Stimulated activated CD4-positive, alpha-beta T cell treated with anti-CD3 and anti-CD28 coated beads, TNF-alpha, amount 100 ng/mL, for 24 hours (primary cell): ENCODE measurements at places on chromosomes 1 and 21.

DNA sequence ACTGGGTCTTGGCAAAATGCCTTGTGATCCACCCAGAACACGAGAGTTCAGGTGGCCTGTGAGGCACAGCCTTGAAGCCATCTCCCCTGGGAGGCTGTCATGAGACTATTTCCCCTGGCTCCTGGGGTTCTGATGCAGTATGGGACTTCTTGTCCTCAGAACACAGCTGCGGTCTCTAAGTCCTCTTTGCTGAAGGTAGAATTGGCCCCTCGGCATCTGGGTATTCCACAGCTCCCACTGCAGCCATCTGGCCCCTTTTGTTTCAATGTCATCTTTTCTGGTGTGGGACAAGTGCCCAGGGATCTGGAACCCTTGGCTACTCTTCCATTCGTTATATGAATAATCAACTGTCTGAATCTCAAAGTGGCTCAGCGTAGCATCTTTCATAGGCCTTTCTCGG lies 17.0 kb upstream of the LY9 start:
- DNase-seq, result no peak

DNA sequence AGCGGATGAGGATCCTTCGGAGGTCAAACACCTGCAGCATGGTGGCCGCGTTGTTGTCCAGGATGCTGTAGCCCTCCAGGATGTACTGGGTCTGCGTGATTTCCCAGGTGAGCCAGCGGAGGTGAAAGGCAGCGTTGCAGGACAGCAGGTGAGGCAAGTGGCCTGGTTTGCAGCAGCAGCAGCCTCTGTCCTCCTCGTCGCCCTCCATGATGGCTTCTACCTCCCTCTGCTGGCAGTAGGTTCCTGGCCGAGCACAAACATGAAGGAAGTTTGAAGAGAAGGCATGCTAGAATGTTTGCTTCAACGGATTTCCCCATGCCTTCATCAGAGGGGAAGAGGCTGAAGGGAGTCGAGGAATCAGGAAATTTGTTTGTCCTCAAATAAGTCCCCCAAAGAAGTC lies 74.7 kb downstream of the NTPCR start:
- DNase-seq, result no peak

- no peak for DNase-seq
Observed at GRCh38 chr1:91550961-91551360, 50.3 kb downstream of the CDC7 start.

- DNase-seq, result no peak
Observed at GRCh38 chr1:152972196-152972886, 1.9 kb downstream of the SPRR4 start.

DNA sequence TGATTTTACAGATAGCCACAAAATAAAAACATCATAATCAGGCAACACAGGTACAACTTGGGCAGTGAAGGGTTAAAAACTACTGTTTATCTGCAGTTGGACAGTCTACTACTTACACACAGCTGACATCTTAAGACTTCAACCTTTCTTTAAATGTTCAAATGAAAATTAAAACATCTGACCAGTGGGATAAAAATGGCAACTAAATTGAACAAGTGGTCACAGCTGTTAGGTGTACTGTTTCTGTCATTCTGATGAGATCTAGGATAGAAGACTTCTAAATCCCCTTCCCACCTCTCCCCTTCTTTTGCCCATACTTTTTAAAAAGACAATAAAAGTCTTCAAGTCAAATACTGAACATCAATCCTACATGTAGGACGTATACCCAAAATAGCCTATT lies 56.2 kb downstream of the ENAH start:
- DNase-seq, result no peak

- no peak for DNase-seq
Observed at GRCh38 chr1:247638011-247638410, 32.6 kb downstream of the OR2G3 start.

GRCh38 chr21:31666445-31667010 lies 7.0 kb downstream of the SOD1 start:
- DNase-seq, result no peak

GRCh38 chr1:903305-903704 lies 20.4 kb upstream of the SAMD11 start:
- DNase-seq, result no peak

GRCh38 chr1:57319165-57319564 lies 104.7 kb downstream of the DAB1 start:
- DNase-seq, result no peak

GRCh38 chr1:242754926-242755325 lies 230.4 kb upstream of the PLD5 start:
- no peak for DNase-seq

DNA sequence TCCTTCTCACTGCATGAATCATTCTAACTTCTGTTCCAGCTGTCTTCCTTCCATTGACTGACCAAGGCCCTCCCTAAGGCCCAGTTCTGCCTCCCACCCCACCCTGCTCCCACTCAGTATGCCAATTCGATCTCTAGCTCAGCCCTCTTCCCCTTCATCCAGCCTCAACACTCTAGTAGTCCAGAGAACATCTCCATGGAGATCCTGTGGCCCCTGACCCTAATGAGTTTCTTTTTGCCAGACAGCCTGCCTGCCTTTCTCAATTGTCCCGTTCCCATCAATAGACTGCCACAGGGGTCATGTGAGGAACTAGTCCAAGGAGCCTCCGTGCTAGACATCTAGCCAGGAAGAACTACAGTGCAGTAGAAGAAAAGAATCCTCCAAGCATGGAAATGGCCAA lies 26.4 kb downstream of the RRAGC start:
- no peak for DNase-seq

GRCh38 chr1:17084787-17085186 lies 31.0 kb upstream of the SDHB start:
- DNase-seq, result no peak

DNA sequence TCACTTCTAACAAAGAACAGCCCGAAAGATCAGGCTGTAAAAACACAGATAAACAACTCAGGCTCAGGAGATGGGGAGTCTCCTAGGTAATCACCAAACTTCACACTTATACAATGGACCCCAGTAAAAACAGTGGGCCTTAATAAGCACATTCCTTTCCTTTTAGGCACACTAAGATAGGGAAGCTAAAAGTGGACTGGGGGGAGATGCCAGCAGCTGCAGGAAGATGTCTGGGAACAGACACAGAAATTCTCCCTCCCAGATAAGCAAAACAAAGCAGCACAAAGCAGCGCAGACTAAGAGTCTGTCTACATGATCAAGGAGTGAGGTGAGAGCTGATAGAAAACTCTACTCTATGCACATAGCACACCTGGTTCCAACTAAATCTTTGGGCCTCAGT lies 29.0 kb upstream of the CTBS start:
- DNase-seq, result no peak

DNA sequence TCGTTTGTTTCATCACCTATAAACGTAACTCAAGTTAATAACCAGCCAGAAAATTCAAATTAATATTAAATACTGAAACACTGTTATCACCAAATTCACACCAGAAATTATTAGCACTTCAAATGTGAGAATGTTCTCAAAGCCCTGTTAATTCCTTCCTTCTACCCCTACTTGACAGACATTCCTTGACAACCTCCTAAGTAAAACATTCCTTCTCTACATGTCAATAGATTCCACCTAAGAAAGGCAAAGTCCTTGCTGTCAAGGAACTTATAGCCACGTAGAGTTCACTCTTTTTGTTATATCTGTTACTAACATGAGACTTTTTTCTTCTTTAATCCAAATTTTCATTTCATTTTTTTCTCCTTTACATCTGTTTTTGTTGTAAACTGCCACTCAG lies 441.5 kb downstream of the SMYD3 start:
- no peak for DNase-seq

- DNase-seq, result no peak
Observed at GRCh38 chr1:25096307-25097150, 135.8 kb downstream of the SYF2 start.

DNA sequence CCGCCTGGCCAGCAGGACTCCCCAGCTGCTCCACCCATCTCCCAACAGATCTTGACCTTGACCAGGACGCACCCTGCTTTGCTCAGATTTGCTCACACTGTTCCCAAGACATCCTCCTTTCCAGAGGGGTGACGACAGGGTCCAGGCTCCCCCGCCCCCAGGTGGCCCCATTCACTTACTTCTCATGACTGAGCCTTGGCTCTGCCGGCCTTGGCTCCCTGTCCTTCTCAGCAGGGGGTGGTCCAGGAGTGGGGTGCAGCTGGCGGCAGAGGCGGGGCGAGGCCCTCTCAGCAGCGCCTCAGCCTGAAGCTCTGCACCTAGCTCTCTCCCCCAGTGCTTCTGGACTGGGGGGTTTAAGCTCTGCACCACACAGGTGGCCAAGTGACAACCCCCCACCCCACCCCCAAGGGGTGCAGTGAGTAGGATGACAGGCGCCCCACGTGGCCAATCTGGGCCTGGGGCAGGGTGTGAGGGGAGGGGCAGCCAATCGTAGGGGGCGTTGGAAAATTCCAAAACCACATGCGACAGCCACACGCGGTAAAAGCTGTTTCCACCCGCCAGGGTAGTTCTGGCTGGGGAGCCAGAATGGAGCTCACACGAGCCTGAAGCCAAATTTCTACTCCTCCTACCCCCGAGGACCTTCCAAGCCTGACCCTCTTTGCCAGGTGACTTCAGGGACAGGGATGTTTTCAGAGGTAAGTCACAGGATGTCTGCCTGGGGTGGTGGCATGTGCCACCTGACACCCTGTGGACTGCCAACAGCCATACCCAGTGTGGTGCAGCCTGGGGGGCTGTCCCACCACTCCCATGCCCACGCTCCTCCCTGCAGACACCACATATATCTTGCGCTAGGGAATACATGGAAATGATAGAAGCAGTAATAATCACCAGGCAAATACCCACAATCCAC lies 5.6 kb downstream of the RORC start:
- DNase-seq, result peak; percentile 47

GRCh38 chr1:229562686-229563085 lies 4.2 kb upstream of the ABCB10 start:
- DNase-seq, result no peak

DNA sequence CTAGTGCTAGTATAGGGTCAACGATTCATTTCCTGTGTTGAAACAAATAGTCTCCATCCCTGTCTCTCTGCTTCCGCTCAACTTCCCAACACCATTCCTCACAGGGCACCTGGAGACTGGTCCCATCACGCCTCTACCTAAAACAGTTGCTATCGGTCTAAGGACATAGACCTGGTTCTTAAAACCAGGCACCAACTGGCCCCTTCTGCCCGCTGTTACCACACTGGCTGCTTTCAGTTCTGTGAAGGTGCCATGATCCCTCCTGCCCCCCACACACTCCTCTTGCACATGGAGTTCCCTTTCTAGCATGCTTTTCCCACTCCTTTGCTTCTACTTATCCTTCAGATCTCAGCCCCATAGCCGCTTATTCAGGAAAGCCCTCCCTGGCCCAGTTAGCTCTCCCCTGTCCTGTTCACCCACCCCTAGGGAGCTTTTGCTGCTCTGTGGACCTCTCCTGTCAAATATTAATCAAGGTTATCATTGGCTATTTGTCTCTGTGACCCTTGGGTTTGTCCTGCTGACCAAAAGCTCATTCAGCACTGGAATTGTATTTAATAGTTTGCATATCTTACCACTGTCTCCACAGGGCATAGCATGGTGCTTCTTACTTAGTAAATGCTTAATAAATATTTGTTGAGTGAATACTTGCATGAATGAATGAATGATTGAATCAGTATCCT lies 11.9 kb upstream of the KPRP start:
- no peak for DNase-seq

GRCh38 chr1:31482482-31483011 lies 69.5 kb downstream of the SERINC2 start:
- no peak for DNase-seq

DNA sequence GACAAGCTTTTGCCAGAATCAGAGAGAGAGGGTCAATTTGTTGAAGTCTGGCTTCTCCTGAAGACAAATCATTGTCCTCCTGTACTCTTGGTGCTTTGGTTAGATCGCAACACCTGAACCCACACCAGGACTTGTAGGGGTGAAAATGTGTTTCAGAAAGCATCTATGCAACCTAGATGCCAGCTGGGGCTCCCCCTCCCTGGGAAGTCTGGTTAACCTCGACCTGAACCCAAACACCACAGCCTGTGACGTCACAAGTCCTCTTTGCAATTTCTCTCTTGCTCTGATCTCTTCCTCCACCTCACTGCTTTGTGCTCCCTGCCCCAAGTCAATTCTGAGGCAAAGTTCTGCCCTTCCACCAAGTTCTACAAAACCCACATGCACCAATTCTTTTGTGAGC lies 42.8 kb upstream of the USP24 start:
- DNase-seq, result no peak
